ENCODE measurements at places on chromosomes 1 and 21.

DNA sequence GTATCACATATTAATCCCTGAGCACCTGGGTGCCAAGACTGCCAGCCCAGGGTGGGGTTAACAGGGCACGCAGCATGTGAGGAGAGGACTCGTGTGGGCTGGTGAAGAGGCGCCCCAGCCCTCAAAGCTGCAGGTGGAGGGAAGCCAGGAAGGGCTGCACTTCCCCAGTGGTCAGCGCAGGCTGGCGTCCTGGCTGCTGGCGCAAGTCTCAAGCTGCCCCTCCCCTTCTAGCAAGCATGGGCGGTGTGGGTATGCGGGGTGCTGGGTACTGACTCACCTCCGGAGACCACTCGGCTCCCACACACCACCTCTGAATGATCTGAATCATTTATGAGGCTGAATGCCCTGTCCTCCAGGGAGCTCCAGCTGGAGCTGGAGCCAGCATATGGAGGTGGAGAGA is 44.0 kb downstream of the EIF2D start:
- no peak for DNase-seq

DNA sequence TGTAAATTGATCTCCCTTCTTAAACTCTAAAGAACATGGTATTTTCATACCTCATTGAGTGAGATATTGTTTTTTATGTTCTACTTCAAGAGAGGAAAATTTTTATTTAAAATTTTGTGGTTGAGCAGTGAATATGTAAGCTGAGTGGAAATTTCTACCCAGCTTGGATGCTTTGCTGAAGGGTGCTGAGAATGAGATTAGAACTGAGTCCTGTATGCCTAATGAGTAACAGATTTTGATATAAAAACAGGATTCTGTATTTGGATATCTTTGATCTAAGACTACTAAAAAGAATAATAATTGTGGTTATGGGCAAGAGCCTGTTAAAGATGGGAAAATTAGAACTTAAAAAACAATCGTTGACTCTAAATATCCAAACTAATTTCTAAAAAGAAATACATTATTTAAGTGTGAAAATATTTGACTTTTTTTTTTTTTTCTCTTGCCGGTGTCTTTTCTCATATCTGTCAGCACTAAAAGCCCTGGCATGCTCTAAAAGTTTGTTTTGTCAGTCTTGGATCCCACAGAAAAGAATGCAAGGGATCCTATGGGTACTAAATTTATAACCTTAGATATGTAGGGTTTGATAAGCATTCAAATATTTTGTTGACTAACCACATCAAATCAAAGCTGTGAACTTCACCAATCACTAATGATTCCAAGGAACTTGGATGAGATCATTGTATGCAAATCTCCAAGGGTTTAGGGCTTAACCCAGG is 652.3 kb downstream of the PTPRC start:
- DNase-seq = no peak

DNA sequence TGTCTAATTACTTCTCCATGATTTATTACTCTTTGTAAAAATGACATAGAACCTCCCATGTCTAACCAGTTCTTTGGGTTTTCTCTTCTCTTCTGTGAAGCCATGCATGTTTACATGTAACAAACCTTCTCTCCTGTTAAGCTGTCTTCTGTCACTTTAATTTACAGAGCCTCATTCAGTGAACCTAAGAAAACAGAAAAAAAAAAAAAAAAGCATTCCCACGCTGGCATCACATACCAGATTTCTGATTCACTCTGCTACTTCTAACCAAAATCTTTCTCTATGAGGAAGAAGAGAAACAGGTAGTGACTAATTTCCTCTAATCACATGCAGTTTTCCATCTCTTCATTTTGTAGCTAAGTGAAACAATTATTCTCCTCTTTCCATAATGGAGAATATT is 141.4 kb upstream of the CXADR start:
- DNase-seq = no peak

DNA sequence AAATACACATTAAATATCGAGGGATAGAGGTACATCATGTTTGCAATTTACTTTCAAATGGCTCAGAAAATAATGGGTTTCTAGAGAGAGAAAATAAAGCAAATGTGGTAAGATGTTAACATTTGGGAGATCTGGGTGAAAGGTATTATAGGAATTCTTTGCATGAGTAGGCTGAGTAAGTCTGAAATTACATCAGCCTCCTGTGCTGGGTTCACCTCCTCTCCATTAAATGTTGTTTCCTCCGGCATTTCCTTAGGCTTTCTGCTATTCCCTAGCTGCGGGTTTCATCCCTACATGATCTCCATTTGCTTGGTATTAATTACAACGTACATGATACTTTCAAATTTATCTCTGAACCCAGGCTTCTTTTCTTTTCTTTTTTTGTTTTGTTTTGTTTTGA is 31.6 kb downstream of the ZMYND12 start:
- DNase-seq = no peak

DNA sequence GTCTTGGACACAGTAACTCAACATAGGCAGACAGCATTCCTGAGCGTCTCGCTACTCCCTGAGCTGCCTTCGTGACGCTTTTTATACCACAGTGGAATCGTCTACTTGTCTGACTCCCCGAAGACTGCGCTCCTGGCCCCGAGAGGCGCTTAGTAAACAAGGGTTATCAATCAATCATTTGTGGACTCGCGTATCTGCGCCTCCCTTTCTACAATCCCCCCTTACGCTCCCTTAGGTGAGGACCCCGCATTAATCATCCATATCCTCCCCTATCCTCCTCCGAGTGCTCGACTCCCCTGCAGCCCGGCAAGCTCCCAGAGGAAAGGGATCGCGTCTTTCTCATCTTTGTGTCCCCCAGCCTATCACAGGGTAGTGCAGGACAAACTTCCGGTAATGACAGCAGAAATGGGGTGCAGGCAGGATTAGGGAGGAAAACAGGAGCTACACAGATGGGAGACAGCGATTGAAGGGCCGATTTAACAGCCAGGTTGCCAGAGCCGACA is 522 bp downstream of the TMEM59 start:
- DNase-seq = peak; percentile 75

- no peak for DNase-seq
Observed at GRCh38 chr1:5580926-5581325, 411.3 kb downstream of the NPHP4 start.

GRCh38 chr1:61192663-61193330 is 110.4 kb downstream of the NFIA start:
- no peak for DNase-seq

- DNase-seq = no peak
Observed at GRCh38 chr1:162458236-162458635, 39.4 kb upstream of the UHMK1 start.

DNA sequence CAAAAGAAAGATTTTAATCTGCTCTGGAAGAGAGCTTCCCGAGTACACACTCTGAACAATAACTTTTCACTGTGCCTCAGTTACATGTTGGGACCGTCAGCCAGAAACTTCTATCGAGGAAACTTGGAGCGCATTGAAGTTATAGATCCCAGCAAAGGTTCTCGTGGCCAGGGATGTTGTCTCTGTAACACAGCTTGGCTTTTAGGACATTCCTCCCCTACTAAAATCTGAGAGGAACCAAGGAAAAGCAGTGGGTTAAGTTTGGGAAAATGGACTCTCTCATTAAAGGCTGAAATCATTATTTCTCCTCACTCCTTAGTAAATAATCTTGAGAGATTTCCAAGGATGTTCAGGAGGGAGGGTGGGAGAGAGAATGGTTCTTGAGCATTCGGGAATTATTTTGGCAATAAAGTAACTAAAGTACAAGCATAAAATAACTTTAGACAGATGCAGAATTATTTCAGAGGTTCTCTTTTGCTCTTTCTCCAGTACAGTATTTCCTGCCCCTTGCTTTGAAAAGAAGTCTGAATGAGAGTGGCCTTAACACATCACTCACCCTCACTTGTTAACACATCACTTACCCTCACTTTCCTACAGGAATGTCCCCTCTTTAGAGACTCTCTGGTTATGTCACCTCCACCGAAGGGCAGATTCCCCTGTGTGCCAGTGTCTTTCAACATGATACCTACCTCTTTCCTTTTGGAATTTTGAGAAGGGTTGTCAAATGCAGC is 1.8 kb upstream of the NFIA start:
- no peak for DNase-seq

- peak; percentile 84 for DNase-seq
Observed at GRCh38 chr1:55067022-55067778, 27.9 kb downstream of the PCSK9 start.

DNA sequence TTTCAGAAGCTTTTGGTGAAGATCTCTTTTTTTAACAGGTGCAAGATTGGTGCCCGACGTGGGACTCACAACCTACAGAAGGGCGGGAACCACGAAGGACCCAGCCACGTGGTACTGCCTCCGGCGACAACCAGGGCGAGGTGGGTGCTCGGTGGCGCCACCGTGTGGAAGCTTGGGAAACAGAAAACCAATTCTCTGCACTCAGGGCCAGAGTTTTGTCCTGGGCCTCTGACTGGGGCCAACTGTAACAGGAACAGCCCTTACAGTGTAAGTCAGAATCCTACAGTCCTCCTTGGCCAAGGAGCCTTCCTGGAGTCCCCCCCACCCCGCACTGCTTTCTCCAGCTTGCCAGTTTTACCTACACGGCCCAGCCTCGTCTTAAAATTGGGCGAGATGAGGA is 11.6 kb upstream of the S100A7A start:
- no peak for DNase-seq

GRCh38 chr1:114320586-114320985 is 166.9 kb upstream of the SYT6 start:
- DNase-seq = no peak

- no peak for DNase-seq
Observed at GRCh38 chr1:234111458-234112142, 207.1 kb downstream of the SLC35F3 start.

GRCh38 chr1:229230893-229231753 is 39.8 kb upstream of the RAB4A start:
- DNase-seq = no peak

DNA sequence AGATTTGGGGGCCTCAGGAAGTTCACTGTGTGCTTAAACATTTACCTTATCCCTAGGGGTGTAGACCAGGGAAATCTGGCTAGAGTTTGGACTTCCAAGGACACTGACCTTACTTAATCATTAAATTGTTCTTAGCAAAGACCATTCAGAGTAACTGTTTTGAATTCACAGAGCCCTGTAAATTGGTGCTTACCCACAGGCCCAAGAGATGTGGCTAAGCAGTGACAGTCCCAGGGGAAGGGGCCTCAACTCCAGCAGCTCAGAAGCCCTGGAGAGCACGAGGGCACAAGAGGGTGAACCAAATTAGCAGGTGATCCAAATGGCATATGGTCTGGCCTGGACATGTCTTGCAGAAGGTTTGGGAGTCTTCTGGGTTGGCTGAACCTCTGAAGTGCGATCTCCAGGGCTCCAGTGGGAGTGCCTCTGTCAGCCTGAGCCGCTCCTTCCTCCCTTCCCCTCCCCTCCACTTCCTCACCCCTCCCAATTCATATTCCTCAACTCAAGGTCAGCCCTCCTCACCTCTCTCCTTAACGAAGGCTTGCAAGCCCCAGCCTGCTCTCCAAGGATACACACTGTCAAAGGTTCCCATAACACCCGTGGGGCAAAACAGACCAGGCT is 4.3 kb downstream of the PAQR7 start:
- no peak for DNase-seq

DNA sequence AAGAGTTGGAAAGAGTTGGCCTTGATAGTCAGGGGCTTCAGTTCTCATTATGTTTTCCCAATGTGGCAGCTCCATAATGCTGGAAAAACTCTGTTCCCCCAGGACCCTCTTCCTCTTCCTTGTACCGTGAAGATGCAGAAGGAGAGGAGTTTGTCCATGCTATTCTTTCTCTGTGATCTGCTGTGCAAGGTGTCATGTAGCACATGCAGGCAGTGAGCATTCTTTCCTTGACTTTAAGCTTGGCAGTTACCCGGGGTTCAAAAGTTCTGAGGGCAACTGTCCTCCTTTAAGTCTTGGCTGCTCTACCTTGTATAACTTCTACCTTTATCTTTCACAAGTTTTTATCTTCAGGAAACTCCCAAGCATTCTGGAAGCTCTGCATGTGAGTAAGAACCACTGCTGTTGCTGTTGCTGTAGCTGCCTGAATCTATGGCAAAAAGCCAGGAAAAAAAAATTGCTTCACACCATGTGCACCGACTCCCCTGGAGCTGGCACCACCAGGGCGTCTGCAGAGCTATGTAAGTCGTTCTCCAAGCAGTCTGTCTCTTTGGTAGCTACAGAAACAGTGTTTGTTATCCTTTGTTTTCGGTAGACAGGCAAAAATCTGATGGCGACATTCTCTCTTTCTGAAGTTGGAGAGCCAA is 42.7 kb upstream of the SLC16A1 start:
- DNase-seq = no peak

DNA sequence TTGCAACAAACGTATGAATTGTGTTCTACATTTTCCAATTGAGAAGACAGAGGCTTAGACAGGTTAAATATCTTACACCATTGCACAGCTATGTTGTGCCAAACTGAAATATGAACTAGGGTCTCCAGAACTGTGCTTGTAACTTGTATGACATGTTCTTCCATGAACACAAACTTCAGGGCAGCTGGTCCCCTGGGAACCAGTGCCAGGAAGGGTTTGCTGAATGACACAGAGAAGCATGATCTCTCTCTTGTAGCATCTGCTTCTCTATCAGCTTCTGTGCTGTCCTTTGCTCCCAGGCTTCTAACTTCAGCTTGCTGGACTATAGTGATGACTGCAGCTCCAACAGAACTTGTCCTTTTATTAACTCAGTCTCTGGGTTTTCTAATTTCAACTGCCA is 385.5 kb downstream of the SIPA1L2 start:
- no peak for DNase-seq

- no peak for DNase-seq
Observed at GRCh38 chr1:228089519-228090380, 7.2 kb downstream of the ARF1 start.

- DNase-seq = no peak
Observed at GRCh38 chr1:221076391-221076811, 197.2 kb downstream of the HLX start.

DNA sequence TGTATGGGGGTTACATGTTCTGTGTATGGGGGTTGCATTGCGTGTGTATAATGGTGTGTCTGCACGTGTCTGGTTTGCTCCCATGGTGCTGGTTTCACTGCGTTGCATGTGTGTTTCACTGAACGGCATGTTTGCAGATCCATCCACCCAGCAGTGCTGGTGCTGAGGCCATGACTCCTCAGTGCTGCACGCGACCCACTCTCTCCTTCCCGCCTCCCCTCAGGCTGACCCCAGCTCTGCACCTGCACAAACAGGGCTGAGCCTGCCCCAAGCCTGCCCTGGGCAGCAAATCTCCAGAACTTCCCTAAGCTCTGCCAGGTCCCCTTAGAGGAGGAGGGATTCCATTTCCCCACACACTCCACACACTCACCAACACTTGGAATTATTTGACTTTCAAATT is 18.7 kb downstream of the ACTRT2 start:
- no peak for DNase-seq

DNA sequence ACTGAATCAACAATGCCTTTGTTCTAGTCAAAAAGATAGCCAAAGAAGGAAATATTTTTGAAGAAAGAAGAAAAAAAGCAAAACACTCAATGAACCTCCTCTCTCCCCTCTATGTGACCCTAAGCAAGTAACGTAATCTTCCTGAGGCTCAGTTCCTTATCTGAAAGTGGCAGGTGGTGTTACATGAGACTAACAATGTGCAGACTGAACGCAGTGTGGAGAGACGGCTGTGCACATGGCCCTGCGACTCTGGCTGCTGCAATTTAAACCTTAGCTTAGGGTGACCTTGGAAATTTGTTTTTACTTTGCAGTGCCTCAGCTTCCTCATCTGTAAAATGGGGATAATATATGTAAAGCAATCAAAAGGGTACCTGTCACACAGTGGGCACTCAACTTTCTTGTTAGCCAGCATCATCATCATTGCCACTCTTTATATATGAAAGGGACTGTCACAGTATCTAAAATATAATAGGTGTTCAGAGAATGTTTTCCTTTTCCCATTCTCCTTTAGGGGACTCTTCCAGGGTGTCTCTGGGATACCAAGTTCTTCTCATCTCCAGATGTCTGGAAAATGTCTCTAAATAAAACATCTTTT is 100.1 kb upstream of the JUN start:
- no peak for DNase-seq

- no peak for DNase-seq
Observed at GRCh38 chr21:37787456-37787855, 128.8 kb downstream of the KCNJ6 start.

Data from C1 segment of cervical spinal cord (tissue), 14 donors.